GM23338 (cell line): ENCODE measurements at places on chromosomes 1 and 21. TPM values are rescaled to one million over a fixed set of nuclear protein-coding genes. Genes with fewer than 3 reads are reported as not detected.

The PDZK1 gene
- not detected in 2 replicates for total RNA-seq

The ZNF593OS gene
- not detected in 2 replicates for total RNA-seq

DNA sequence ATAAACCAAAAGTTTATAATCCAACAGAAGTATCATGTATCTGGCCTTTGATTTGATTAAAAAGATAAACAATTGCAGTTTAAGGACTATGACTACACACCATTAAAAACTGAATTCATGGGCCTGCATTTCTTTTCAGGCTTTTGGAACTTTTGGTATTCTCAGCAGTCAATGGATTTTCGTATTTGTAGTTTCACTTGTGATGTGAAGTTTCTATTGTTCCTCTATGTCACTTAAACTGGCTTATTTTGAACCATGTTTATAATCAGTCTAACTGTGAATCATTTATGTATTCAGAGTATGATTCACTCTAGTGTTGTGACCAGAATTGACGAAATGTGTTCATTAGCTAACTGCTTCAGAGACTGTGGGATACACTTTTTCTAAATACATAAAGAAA, 132.9 kb downstream of the COQ8A start:
- no peak for DNase-seq
- H3K4me1 ChIP-seq = peaks cover 15% of the 10 kb centered on the region; the same call in 1 of the 2 replicates
- H3K27ac ChIP-seq = no peak overlapping the region
- no peaks in the 10 kb centered on the region for H3K27me3 ChIP-seq
- no peaks in the 10 kb centered on the region for H3K36me3 ChIP-seq

DNA sequence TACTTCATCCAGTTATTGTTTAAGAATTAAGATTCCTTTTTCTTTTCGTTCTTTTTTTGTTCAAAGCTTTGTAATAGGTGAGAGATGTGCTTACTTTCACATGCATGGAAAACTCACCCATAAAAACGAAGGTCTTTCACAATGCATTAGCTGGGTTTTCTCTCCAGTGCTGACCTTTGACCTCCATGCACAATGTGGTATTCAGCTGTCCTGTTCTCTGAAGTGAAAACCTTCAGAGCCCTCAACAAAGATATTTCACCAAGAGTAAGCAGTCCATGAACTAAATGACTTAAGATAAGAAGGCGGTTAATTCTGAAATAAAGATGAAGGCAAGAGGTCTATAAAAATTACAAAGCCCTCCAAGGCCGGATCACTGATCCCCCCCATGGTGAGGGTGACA, 77.1 kb upstream of the IPO9 start:
- H3K27me3 ChIP-seq = no peaks in the 10 kb centered on the region
- peaks cover 58% of the 10 kb centered on the region for H3K4me1 ChIP-seq
- no peaks in the 10 kb centered on the region for H3K36me3 ChIP-seq
- no peak overlapping the region for H3K27ac ChIP-seq
- H3K4me3 ChIP-seq = no peak overlapping the region

DNA sequence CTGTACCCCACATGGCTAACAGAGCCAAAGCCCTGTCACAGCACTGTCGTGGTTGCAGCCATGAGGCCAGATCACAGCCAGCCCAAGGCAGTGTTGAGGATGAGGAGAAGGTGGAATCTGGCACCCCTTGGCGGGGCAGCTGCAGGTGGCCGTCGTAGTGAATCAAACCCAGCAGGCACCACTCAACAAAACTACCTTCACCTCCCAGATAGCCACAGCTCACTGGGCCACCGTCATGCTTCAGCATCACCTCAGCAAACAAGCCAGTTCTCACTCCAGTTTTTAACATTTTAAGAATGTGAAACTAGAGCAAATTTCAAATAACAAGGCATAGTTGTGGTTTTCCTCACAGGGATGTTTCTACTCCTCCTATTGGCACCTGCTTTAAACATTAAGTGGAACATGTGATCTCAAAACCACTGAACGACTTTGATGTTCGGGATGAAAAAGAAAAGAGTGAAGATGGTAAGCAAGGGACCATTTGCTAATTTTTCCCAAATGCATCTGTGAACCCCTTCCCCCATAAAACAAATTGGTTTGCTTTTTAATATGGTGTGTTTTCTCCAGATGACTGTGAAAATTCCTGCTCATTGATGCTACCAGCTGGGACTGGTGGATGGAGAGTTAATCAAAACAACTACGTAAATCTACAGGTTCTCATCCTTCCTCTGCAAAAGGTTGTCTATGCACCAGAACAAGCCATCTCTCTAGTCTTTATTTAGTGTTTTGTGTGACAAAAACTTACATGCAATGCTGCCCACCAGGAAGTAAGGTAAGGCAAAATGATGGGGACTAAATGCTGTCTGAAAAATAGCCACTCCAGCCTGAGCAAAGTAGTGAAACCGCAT, 45.5 kb downstream of the TOR1AIP2 start:
- no peaks in the 10 kb centered on the region for H3K27me3 ChIP-seq
- no peak overlapping the region for H3K4me3 ChIP-seq
- peaks cover 7% of the 10 kb centered on the region for H3K4me1 ChIP-seq
- no peak for DNase-seq
- no peaks in the 10 kb centered on the region for H3K36me3 ChIP-seq
- no peak overlapping the region for H3K27ac ChIP-seq

DNA sequence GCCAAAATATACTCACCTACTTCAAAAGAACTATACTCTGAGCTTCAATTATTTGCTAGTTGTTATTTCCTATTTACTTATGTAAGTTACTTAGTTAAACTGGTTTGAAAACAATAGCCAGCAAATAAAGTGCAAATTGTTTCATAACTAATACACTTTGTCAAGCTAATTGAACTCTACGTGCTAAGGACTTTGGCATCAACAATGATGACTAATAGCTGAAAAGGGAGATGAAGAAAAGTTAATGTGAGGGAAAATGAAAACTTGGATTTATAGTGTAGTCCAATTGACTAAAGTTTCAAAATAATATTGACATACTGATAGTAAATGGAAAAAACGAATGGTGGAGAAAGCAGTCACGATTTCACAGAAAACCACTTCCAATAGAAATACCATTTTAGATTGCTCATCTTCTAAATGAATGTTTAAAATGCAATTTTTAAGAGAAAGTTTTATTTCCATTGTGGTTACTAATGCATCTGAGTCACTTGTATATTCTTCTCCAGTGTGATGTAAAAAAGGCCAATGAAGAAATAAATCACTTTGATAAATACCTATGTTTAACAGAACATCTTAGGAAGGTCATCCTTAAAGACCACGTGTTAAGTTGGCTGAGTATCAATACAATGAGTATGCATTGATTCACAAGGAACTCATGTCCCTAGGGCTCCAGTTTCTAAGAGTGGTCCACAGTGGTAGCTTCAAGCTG, 455.2 kb downstream of the LTN1 start:
- no peak overlapping the region for H3K4me3 ChIP-seq
- H3K36me3 ChIP-seq = no peaks in the 10 kb centered on the region
- peaks cover 7% of the 10 kb centered on the region for H3K4me1 ChIP-seq

DNA sequence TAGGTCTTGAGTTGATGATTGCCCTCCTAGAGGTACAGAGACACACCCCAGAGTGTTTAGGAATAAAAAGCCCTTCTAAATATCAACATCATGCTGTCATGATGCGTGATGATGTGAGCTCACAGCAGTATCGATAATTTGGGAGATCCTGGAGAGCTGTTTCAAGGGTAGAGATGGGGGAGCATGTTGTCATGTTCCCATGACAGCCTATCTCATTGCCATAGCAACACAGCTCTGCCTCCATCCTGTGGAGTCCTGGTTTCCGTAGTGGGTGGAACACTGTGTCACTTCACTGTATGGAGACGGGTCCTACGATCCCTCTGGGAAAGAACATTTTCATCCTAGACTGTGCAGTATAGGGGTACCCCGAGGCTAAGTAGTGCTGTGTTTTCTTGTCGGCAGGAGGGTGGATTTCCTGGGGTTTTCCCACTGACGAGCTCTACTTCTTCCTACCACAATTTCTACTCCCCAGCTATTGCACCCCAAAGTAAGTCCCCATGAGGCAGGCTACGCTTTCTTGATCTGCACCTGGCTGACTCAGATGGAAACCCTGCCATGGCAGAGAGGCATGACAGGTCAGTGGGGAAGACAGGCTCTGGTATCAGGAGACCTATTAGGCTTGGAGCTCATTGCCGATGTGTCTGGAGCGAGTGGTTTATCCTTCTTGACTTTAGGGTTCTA, 7.2 kb downstream of the KISS1 start:
- no peaks in the 10 kb centered on the region for H3K36me3 ChIP-seq
- DNase-seq = no peak
- no peak overlapping the region for H3K27ac ChIP-seq
- H3K27me3 ChIP-seq = peaks cover 29% of the 10 kb centered on the region; the same call in 1 of the 2 replicates

- H3K4me1 ChIP-seq = no peaks in the 10 kb centered on the region
- H3K27ac ChIP-seq = no peak overlapping the region
- DNase-seq = no peak
- H3K36me3 ChIP-seq = no peaks in the 10 kb centered on the region
- H3K27me3 ChIP-seq = no peaks in the 10 kb centered on the region
Observed at GRCh38 chr1:230567221-230567575, 75.1 kb upstream of the COG2 start.

GRCh38 chr1:76951153-76951552, 83.9 kb downstream of the ST6GALNAC5 start:
- no peaks in the 10 kb centered on the region for H3K36me3 ChIP-seq
- H3K4me3 ChIP-seq = no peak overlapping the region
- no peak for DNase-seq
- H3K4me1 ChIP-seq = no peaks in the 10 kb centered on the region

DNA sequence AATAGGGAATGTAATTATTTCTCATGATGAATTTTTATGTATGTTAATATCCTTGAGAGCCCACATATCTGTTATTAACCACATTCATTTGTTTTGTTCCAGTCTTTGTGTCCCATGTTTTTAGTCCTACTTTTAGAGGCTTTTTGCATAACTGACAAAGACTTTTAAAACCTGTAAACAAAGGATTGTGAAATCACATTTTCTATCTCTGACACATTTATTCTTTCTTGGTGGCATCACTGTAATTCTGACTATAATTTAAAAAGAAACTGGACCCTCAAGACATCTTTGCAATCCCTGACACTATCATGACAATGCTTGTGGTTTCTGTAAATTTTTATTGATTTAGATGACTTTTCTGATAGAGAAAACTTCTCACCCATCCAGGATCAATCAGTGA, 313.1 kb downstream of the SIPA1L2 start:
- H3K4me3 ChIP-seq = no peak overlapping the region
- no peak for DNase-seq
- no peaks in the 10 kb centered on the region for H3K36me3 ChIP-seq
- no peaks in the 10 kb centered on the region for H3K4me1 ChIP-seq
- no peaks in the 10 kb centered on the region for H3K27me3 ChIP-seq
- H3K27ac ChIP-seq = no peak overlapping the region

DNA sequence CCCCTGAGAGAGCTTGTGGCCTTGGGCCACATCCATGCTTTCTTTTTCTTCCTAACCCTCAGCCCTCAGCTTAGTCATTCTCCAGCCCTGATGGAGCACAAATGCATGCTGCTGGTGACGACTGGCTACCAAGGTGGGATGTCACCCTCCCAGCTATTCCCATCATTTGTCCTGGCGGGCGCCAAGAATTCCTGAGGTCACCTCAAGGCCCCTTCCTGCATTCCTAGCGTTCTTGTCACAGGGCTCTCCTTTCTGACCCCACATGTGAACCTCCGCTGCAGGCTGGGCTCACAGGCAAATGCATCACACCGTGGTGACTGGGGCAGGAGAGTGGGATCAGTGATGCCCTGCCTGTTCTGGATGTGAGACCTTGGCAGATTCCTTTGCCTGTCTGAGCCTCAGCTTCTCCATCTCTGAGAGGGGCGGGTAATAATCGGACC, 53.4 kb upstream of the IFFO2 start:
- no peaks in the 10 kb centered on the region for H3K27me3 ChIP-seq
- peaks cover 18% of the 10 kb centered on the region for H3K4me1 ChIP-seq
- H3K36me3 ChIP-seq = no peaks in the 10 kb centered on the region
- peak; percentile 57 for DNase-seq

- H3K4me3 ChIP-seq = peak overlapping the region; percentile 72
- no peak for DNase-seq
- no peaks in the 10 kb centered on the region for H3K27me3 ChIP-seq
- peaks cover 46% of the 10 kb centered on the region for H3K4me1 ChIP-seq
- no peaks in the 10 kb centered on the region for H3K36me3 ChIP-seq
Observed at GRCh38 chr1:63773496-63773814, 362 bp upstream of the ROR1 start.
